HFFc6 (cell line): ENCODE measurements at places on chromosomes 3 and 15. TPM values are rescaled to one million over a fixed set of nuclear protein-coding genes. Genes with fewer than 3 reads are reported as not detected.

GRCh38 chr3:133891662-133892378 lies 3.9 kb downstream of the RAB6B start:
- H3K4me1 ChIP-seq = no peaks in the 10 kb centered on the region; the same call in 1 of the 2 replicates
- peaks cover 18% of the 10 kb centered on the region for H3K27me3 ChIP-seq

Gene GTF2A2
- 166 to 195 TPM (median 183 TPM) in 3 replicates for total RNA-seq

DNA sequence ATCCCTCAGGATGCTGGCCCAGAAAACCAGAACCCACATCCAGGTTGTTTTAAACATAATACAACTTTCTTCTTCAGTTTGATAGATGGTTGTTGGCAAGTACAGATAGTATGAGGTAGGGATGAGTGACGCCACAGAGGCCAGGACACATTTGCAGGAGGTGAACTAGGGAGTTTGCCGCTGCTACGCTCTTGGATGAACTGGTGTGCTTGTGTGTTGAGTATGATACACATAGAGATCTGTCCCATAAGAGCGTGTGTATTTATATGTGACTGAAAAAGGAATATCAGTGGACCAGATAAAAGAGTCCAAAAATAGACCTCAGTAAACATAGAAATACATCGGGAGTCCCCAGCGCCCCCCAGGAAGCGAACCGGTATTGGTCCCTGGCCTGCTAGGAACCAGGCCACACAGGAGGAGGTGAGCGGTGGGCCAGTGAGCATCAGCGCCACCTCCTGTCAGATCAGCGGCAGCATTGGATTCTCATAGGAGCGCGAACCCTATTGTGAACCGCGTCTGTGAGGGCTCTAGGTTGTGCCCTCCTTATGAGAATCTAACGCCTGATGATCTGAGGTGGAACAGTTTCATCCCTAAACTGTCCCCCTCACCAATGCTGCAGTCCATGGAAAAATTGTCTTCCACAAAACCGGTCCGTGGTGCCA lies 98.1 kb downstream of the LRRK1 start:
- H3K4me1 ChIP-seq = no peaks in the 10 kb centered on the region
- H3K4me3 ChIP-seq = no peak overlapping the region
- H3K27ac ChIP-seq = no peak overlapping the region
- no peaks in the 10 kb centered on the region; the same call in none of the 2 replicates for H3K27me3 ChIP-seq
- H3K36me3 ChIP-seq = no peaks in the 10 kb centered on the region

- peaks cover 17% of the 10 kb centered on the region for H3K4me1 ChIP-seq
- no peak for DNase-seq
- H3K36me3 ChIP-seq = no peaks in the 10 kb centered on the region
- peaks cover 14% of the 10 kb centered on the region for H3K27me3 ChIP-seq
- no peak overlapping the region for H3K4me3 ChIP-seq
- no peak overlapping the region for H3K27ac ChIP-seq
Observed at GRCh38 chr15:77909182-77909940, 168.2 kb downstream of the TBC1D2B start.

- H3K4me3 ChIP-seq = peak overlapping the region; percentile 19; the same call in 1 of the 2 replicates
- no peaks in the 10 kb centered on the region for H3K36me3 ChIP-seq
Observed at GRCh38 chr15:44099671-44100070, 95.4 kb downstream of the FRMD5 start.

DNA sequence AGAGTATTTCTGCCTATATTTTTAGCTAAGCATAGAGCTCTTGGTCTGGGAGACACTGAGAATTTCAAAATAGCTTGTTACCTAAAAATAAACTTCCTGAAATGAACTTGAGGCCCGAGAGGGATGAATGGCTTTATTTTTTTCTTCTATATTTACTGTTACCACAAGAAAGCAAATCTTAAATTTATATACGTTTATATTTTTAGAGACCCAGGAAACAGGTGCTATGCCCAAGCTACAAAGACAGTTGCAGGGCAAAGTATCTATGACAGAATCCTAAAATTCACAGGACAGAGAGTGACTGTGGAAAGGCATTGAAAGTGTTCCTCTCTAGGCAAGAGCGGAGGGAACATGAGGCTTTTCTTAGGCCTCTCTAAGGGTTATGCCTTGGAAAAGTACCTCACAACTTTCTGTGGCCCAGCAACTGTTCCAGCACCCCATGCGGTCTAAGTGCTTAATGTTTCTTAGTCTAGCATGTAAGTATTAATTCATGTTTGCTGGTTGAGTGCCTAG lies 36.5 kb downstream of the TGFBR2 start:
- no peak overlapping the region for H3K27ac ChIP-seq
- peaks cover 48% of the 10 kb centered on the region for H3K36me3 ChIP-seq
- H3K4me3 ChIP-seq = no peak overlapping the region
- no peak for DNase-seq
- H3K27me3 ChIP-seq = no peaks in the 10 kb centered on the region
- peaks cover 46% of the 10 kb centered on the region for H3K4me1 ChIP-seq

Gene FAM43A
- total RNA-seq = 10.6 to 26.5 TPM (median 11.7 TPM) in 3 replicates

GRCh38 chr3:160951642-160952487 lies 153.3 kb downstream of the B3GALNT1 start:
- H3K4me1 ChIP-seq = no peaks in the 10 kb centered on the region
- H3K27me3 ChIP-seq = peaks cover 8% of the 10 kb centered on the region; the same call in 1 of the 2 replicates
- H3K27ac ChIP-seq = no peak overlapping the region

DNA sequence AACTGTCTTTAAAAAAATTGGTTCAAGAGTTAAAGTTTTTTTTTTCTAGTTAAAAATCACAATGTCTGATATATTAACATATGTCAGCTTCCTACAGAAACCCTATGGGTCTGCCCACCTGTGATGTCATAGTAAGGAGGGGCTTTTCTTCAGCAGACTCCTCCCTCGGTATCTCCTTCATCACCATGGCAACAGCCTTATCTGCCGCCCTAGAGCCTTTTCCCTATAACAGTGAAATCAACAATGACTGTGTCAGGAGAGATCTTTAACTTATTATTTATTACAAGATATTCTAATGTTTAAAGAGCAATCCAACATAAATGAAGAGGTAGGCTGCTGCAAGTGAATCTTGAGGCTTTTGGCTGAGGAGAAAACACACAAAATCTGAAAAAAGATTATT lies 138.7 kb downstream of the PEX5L start:
- H3K4me3 ChIP-seq = no peak overlapping the region
- H3K36me3 ChIP-seq = no peaks in the 10 kb centered on the region
- H3K4me1 ChIP-seq = no peaks in the 10 kb centered on the region
- DNase-seq = peak; percentile 29
- no peak overlapping the region for H3K27ac ChIP-seq

- peaks cover 28% of the 10 kb centered on the region for H3K4me1 ChIP-seq
- DNase-seq = no peak
- H3K36me3 ChIP-seq = no peaks in the 10 kb centered on the region
- H3K27ac ChIP-seq = no peak overlapping the region
- H3K27me3 ChIP-seq = peaks cover 12% of the 10 kb centered on the region
Observed at GRCh38 chr15:72797834-72798233, 14.3 kb upstream of the ADPGK start.

Gene GRK7
- not detected in 2 replicates for total RNA-seq

- peaks cover 28% of the 10 kb centered on the region for H3K4me1 ChIP-seq
- peak overlapping the region; percentile 7; the same call in 1 of the 2 replicates for H3K4me3 ChIP-seq
- DNase-seq = no peak
Observed at GRCh38 chr15:79003896-79004295, 59.0 kb upstream of the CTSH start.

DNA sequence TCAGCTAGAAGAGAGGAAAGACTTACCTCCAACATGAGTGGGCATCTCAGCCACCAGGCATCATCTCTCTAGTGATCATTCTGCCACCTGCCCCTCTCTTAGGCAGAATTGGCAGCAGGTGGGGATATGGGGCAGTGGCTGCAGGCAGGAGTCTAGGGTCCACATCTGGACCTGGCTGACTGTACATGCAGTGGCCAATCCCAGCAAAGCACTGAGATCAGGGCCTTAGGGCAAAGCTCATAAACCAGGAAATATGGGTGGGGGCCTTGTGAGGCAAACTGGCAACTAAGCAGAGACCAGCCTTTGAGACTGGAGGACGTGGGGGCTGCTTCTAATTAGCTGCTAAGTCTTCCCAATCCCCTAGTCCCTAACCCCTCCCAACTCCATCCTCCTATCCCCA lies 12.9 kb downstream of the POMGNT2 start:
- no peak for DNase-seq
- no peak overlapping the region for H3K4me3 ChIP-seq

Gene KLHL40
- total RNA-seq = not detected in 3 replicates

- H3K27ac ChIP-seq = peak overlapping the region; percentile 83
- peaks cover 11% of the 10 kb centered on the region; the same call in 1 of the 2 replicates for H3K36me3 ChIP-seq
- H3K4me3 ChIP-seq = peak overlapping the region; percentile 56
- peak; percentile 35 for DNase-seq
- H3K4me1 ChIP-seq = peaks cover 53% of the 10 kb centered on the region
Observed at GRCh38 chr3:42655980-42656679, 2.6 kb downstream of the ZBTB47 start.

DNA sequence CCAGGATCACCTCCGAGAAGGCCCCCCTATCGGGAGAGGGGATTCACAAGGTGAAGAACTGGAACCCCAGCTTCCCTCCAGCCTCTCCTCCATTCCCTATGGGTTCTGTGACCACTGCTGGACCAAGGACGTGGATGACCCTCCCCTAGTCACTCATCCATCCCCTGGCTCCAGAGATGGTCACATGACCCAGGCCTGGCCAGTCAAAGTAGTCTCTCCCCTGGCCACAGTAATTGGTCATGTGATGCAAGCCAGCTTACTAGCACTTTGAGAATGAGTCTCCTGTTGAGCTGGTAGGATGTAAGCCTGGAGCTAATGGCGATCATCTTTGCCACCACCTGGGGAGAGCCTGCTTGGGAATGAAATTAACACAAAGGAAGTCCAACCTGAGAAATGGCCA lies 3.9 kb downstream of the CAMK1 start:
- peaks cover 7% of the 10 kb centered on the region for H3K27me3 ChIP-seq
- no peak overlapping the region for H3K4me3 ChIP-seq
- H3K4me1 ChIP-seq = peaks cover 37% of the 10 kb centered on the region
- H3K36me3 ChIP-seq = peaks cover 14% of the 10 kb centered on the region

Gene NEIL1
- 0.53 to 3.6 TPM (median 0.83 TPM) in 3 replicates for total RNA-seq

- peaks cover 42% of the 10 kb centered on the region for H3K4me1 ChIP-seq
- peak; percentile 88 for DNase-seq
- H3K36me3 ChIP-seq = no peaks in the 10 kb centered on the region
Observed at GRCh38 chr3:45026957-45027356, 854 bp downstream of the CLEC3B start.

DNA sequence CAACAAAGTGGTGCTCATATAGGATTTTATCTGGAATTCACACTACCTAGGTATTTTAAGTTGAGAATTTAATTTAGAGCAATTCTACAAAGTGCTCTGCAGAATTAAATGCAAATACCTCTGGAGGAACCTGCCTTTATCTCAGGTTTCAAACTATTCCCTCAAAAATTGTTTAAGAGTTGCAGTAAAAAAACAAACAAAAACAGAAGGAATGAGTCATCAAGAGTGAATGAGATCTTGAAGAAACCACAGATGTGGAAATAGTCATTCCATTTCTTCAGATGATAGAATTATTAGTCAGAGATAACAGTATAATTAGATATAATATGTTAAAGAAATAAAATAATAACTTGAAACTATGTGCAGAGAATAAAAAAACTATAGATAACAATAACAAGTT lies 80.8 kb upstream of the SCN5A start:
- H3K4me3 ChIP-seq = no peak overlapping the region; the same call in 1 of the 2 replicates
- H3K27me3 ChIP-seq = peaks cover 4% of the 10 kb centered on the region
- H3K4me1 ChIP-seq = peaks cover 63% of the 10 kb centered on the region
- no peak overlapping the region for H3K27ac ChIP-seq
- H3K36me3 ChIP-seq = peaks cover 5% of the 10 kb centered on the region

DNA sequence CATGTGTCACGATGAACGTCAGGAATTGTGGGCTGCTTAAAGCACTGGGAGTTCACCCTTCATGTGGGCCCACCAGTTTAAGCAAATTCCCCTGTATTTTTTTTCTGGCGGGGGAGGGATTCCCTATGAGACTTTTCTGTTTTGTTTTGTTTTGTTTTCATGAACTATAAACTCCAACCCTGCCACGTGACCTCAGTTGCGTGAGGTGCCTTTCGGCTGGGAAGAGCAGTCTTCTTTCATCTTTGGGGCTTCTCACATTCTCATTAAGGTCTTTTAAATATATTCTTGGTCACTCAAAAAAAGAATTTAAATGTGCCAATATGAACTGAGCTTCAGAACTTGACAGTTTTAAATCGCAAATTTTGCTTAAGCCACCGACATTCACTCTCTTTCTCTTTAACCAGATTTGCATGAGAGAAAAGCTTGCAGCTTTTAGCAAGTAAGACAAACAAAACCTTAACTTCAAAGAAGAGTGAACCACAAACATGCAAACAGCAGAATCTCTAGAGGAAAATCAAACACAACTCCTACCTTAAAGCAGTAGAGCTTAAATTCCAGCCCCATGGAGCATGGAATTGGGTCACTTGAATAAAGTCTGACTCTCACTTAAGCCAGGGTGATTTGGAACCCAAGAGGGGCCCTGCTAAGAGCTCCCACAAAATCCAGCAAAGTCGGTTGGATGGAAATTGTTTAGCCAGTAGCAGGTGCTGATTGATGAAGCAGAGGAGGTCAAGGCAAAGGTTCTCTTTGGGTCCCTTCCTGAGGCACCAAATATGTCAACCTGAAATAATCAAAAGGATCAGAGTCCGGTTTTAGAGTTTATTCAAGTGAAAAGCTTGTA lies 699.8 kb upstream of the GBE1 start:
- no peak overlapping the region for H3K27ac ChIP-seq
- H3K27me3 ChIP-seq = peaks cover 2% of the 10 kb centered on the region; the same call in 1 of the 2 replicates
- no peaks in the 10 kb centered on the region for H3K36me3 ChIP-seq

DNA sequence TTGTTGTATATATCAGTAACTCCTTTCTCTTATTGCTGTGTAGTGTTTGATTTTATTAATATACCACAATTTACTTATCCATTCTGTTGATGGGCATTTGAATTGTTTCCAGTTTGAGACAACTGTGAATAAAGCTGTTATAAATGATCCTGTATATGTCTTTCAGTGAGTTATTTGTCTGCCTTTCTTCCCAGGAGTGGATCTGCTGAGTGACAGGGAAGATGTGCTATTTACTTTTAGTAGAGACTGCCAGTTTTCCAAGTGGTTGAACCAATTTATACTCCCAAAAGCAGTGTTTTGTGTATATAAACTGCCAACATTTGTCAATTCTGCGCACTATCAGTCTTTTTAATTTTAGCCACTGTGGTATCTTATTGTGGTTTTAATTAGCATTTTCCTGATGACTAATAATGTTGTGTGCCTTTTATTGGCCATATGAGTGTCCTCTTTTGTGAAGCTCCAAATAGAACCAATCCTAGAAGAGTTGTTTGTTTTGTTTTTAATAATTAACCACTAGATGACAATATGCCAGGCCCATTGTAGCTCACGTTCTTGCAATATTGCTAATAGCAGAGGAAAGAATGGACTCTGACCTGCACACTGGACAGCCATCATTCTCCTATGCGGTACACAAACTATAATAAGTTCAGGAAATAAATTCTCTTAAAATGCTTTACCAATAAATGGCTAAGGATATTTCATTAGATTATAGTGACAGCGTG lies 25.3 kb downstream of the TRANK1 start:
- no peak overlapping the region for H3K4me3 ChIP-seq
- DNase-seq = no peak
- no peaks in the 10 kb centered on the region for H3K4me1 ChIP-seq
- H3K27me3 ChIP-seq = peaks cover 10% of the 10 kb centered on the region
- no peak overlapping the region for H3K27ac ChIP-seq

- H3K27me3 ChIP-seq = no peaks in the 10 kb centered on the region
- peak overlapping the region; percentile 99 for H3K4me3 ChIP-seq
- peaks cover 5% of the 10 kb centered on the region; the same call in 1 of the 2 replicates for H3K36me3 ChIP-seq
- H3K4me1 ChIP-seq = peaks cover 32% of the 10 kb centered on the region
- DNase-seq = no peak
Observed at GRCh38 chr3:101725194-101725889, 928 bp downstream of the CEP97 start.

- no peak overlapping the region for H3K4me3 ChIP-seq
- no peaks in the 10 kb centered on the region for H3K4me1 ChIP-seq
- H3K27me3 ChIP-seq = peaks cover 8% of the 10 kb centered on the region
- no peak for DNase-seq
Observed at GRCh38 chr3:150504483-150504882, 41.8 kb downstream of the SERP1 start.

Gene MUSTN1
- not detected in 3 replicates for total RNA-seq
